Activated T-cell treated with anti-CD3 and anti-CD28 coated beads, Interleukin-2, amount 50 U/mL, for 4 hours (primary cell): ENCODE measurements at places on chromosomes 3 and 15. TPM values are rescaled to one million over a fixed set of nuclear protein-coding genes. Genes with fewer than 3 reads are reported as not detected.

- no peak for DNase-seq
Observed at GRCh38 chr15:57533448-57533799, 58.3 kb upstream of the MYZAP start.

- no peak for DNase-seq
Observed at GRCh38 chr15:27816790-27817189, 282.3 kb downstream of the OCA2 start.

DNA sequence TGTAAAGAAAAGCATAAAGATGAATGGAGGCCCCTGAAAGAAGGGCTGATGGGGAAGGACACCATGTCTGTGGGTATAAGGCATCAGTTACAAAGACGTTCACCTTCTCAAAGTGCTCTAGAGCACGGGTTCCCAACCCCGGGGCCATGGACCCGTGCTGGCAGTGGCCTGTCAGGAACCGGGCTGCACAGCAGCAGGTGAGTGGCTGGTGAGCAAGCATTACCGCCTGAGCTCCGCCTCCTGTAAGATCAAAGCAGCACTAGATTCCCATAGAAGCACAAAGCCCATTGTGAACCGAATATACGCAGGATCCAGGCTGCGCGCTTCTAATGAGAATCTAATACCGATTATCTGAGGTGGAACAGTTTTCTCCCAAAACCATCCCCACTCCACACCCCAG is 25.7 kb downstream of the MYO1E start:
- DNase-seq: no peak

DNA sequence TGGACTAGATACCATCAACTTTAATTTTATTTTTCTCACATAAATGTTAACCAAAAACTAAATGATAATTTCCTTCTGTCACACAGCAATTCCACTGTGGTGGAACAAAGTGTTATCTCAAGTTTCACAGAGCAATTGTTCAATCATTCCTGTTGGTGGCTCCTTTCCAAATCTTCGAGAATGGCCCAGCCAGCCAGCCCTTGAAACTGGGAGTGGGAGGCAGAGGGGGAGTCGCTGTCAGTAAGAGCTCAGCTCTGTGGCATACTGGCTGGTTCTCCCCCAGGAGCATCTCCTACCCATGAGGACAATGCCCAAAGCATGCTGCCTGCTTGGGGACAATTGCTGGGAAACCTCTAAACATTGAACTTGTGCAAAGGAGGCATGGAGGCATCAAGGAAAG is 47.7 kb downstream of the MECOM start:
- no peak for DNase-seq

CCDC9B gene
- total RNA-seq: 0.13 TPM

REC114 gene
- not detected for total RNA-seq

STAB1 gene
- total RNA-seq: 0.40 TPM

GRCh38 chr3:129254536-129255230 is 5.3 kb downstream of the COPG1 start:
- no peak for DNase-seq

DNA sequence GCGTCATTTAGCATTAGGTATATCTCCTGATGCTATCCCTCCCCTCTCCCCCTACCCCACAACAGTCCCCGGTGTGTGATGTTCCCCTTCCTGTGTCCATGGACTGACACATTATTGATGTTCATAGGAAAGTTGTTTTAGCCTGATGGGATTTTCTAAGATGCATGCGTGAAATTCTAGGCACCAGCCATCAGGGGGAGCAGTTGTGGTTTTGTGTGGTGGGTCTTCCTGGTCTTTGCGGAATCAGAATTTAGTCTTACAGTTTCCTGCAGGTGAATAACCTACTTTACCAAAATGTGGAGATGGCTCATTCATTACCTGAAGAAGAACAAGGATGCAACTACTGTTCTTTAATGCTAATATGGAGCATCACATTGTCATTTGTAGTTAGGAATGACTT is 455.0 kb upstream of the THBS1 start:
- no peak for DNase-seq

- DNase-seq: no peak
Observed at GRCh38 chr15:53203454-53203853, 413.3 kb upstream of the ONECUT1 start.

DNA sequence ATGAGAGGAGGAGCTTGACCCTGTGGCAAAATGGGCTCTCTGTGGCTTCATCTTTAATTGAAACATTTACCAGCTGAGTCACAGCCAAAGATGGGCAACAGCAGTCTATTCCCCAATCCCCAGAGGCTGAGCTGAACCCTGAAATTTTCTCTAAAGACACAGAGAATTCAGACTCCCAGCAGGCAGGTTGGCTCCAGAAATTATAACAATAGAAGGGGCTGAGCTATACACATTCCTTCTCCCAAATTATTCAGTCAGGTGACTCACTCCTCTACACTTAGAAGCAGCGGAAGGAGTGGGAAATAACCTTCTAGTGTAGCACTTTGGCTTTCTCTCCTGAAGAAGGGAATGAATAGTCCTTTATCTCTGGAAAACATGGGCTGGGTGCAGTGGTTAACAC is 264.3 kb upstream of the ARHGEF26 start:
- DNase-seq: no peak

DNA sequence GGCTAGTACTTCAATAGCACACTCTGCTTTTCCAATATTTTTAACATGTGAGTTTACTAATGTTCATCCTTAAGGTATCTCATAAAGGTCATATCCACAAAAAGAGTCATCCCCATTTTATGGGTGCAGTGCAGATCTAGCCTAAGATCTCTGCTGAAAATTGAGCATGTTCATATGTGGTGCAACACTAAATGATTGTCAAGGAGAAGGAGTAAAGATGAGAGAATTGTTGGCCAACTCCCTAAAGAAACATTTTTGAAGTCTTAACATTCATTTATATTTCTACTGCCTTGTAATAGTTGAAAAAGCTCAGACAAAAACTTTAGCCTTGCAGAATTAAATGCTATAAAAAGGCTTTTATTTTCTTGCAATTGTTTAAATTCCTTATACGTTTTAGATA is 1159.6 kb downstream of the TBL1XR1 start:
- no peak for DNase-seq

DNA sequence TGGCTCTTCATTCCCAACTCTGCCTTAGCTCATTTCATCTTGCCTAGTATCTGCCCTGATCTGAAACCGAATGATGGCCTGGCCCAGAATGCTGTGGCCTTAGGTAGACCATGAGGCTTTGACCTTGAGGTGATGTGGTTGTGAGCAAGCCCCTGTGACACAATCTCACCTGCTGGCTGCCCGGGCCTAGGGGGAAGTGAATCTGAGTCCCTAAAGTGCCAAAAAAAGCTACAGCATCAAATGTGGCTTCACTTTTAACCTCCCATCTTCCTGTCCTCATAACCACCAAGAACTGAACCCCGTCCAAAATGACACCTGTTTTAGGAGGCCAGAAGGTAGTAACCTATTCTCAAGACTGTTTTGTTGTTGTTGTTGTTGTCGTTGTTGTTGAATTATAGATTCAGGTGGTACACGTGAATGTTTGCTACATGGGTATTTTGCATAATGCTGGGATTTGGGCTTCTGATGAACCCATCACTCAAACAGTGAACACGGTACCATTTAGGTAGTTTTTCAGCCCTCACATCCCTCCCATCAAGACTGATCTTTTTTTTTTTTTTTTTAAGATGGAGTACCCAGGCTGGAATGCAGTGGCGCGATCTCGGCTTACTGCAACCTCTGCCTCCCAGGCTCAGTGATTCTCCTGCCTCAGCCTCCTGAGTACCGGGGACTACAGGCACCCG is 54.6 kb downstream of the MCCC1 start:
- DNase-seq: no peak

DLEC1 gene
- total RNA-seq: 0.08 TPM
